ENCODE measurements at places on chromosomes 7 and 10.

DNA sequence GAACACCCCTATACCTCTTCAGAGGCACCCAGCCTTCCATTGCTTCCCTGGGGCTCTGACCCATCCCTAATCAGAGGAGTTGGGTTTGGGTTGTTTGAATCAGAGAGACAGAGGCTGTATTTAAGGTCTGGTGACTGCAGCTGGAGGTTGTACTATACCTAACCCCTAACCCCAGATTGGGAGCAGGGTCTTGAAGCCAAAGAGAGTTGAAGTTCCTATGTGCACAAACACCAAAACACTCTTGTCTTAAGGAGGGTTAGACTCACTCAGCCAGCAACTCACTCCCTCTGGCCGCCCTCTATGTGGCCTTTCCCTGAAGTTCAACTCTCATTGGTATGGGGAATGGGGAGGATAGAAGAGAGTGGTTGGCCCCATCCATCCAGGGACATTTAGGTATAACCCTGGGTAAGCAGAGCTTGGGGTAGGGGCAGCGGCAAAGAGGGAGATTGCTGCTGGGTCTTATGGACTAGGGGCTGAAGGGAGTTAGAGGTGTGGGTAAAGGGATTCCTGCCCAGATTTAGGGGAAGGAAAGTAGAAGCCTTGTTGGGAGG lies 80.0 kb downstream of the PAX2 start:
- no peak for DNase-seq

DNA sequence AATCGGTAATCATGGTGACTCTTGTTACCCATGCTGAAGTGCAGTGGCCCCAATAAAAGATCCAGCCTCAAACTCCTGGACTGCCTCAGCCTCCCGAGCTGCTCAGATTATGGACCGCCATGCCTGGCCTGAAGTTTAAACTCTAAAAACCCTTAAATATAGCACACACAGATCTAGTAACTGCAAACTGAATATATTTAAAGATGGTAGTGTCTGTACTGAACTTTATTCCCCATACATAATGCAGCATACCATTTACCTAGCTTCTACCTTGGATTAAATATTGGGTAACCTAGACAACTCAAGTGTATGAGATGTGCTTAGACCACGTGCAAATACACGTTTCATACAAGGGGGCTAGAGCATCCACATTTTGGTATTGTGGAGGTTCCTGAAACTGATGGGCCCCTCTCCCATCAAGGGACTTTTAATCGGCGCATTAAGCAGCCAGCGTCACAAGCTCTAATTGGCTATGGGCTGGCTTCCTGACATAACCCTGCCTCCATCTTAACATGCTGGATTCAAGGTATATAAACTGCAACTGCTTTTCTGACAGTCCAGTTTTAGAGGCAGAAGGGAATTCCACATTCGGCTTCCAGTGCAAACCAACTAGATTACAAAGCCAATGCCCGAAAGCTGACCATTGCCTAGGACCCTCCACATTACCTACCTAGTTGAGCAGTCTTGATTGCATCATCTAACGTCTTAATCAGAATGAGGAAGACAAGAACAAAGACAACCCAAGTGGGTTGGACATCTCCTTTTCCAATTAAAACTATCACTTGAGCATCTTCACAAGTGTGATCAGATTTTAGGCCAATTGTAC lies 13.0 kb downstream of the HNRNPA2B1 start:
- no peak for DNase-seq

DNA sequence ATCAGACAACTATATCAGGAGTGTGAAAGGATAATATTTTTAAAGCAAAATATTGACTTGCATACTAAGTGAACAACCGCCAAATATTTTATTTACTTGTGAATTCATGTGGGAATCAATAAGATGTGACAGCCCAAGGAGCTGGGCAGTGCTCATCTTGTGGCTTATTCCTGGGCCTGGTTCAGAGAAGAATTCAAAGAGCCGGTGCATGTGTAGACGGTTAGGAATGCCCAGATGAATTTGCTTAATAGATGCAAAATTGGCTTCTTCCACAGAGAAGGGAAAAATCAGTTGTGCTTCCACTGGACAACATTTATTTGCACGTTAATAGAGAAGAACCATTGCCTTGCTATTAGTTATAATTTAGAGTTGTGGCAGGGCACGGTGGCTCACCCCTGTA lies 4.4 kb downstream of the MYL7 start:
- DNase-seq = no peak

DNA sequence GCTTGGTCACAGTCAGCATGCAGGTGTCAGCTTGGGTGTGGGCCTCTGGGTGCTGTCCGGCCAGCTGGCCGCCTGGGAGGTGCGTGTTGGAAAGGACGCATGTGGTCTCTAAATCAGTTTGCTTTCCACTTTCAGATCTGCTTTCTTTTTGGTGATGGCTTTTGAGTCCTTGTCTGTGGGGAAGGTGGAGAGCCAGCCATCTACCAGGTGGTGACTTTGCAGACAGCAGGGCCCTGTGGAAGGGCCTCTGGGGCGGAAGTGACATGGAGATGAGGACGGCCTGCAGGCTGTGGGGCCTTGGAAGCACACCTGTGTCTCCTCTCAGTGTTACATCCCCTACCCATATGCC lies 59.4 kb downstream of the WDR37 start:
- DNase-seq = no peak

DNA sequence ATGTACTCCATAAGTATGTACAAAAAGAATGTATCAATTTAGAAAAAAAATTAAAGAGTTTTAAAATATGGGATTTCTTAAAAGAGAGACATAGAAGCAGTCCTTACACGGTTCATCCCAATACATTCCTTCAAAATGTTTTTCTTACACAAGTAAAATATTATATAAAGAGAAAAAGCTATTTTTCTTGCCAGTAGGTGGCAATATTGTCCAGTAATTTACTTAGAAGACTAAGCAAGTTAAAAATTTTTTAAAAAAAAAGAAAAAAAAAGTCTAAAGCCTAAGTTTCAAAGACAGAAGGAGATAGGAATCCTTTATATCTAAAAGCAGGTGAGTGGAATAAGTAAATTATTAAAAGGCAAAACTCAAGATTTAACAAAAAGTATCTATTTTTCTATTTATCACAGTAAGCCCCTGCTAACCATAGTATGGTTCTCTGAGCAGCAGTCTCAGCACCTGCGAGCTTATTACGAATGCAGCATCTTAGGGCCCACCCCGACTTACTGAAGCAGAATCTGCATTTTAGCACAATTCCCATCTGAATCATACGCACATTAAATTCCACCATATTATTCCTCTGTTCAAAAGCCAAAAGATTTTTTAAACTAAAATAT lies 240.6 kb downstream of the DGKI start:
- DNase-seq = no peak

DNA sequence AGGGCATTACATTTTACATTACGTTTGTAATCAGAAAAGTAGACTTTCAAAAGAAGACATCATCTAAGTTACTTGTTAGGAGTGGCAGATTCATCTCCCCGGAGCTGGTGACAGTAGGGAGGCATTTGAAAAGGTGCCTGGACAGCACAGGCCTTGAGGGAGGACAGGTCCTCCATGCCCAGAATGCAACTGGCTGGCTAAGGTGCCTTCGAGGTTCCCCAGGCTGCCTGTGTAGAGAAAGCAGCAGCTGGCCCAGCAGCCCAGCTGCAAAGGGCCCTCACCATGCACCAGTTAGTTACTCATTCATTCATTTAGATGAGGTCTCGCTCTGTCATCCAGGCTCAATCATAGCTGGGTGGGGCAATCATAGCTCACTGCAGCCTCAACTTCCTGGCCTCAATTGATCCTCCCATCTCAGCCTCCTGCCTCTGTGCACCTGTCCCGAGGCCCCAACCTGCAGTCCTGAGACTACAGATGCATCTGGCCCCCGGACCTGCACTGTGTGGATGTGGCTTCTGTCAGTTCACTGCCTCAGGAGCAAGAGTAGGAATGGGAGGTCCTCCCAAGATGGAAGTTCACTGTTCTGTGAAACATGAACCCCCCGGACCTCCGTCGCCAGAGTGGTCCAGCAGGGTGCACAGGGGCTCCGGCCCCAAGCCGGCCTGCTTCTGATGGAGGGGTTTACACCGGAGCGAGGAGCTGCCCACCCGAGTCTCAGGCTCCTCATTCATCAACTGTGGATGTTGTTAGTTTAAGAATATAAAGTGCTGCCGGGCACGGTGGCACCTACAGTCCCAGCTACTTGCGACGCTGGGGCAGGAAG lies 36.6 kb downstream of the PRKAG2 start:
- DNase-seq = no peak

- no peak for DNase-seq
Observed at GRCh38 chr10:125062914-125063230, 97.5 kb downstream of the CTBP2 start.

DNA sequence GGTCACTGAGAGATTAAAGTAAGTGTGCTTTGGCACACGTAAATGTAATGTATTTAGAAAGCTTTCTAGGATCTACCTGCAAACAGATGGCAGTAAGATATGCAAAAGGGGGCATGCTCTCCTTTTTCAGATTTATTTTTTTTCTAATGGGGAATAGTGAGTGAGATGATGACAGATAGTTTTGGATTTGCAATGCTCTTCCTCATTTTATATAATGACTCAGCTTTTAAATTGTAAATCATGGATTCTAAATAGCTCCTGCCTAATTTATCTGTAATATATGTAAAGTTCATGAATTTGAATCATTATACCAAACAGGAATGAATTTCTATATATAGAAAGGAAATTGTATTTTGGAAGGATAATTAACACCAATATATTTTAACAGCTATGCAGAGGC lies 961.6 kb upstream of the LRRTM3 start:
- DNase-seq = no peak

GRCh38 chr10:11949152-11949551 lies 93.5 kb downstream of the UPF2 start:
- no peak for DNase-seq

DNA sequence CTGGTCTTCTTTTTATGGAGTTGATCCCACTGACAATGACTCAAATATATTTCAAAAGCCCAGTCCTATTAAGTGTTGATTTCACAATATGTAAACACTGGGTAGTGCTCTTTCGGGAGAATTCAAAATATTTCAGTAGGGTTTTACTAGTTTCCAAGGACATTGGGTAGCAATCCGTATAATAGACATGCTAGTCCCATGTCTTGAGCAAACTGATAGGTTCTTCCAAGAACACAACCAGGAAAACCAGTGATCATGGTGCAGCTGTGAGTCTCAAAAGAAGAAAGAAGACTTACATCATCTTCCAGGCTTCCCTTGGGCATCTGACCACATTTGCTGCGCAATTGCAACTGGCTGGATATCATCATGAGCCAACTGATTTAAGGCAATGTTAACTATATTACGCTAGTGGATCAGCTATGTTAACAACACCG lies 59.3 kb upstream of the APBB1IP start:
- no peak for DNase-seq

- DNase-seq = no peak
Observed at GRCh38 chr7:103799298-103799697, 190.2 kb downstream of the RELN start.

DNA sequence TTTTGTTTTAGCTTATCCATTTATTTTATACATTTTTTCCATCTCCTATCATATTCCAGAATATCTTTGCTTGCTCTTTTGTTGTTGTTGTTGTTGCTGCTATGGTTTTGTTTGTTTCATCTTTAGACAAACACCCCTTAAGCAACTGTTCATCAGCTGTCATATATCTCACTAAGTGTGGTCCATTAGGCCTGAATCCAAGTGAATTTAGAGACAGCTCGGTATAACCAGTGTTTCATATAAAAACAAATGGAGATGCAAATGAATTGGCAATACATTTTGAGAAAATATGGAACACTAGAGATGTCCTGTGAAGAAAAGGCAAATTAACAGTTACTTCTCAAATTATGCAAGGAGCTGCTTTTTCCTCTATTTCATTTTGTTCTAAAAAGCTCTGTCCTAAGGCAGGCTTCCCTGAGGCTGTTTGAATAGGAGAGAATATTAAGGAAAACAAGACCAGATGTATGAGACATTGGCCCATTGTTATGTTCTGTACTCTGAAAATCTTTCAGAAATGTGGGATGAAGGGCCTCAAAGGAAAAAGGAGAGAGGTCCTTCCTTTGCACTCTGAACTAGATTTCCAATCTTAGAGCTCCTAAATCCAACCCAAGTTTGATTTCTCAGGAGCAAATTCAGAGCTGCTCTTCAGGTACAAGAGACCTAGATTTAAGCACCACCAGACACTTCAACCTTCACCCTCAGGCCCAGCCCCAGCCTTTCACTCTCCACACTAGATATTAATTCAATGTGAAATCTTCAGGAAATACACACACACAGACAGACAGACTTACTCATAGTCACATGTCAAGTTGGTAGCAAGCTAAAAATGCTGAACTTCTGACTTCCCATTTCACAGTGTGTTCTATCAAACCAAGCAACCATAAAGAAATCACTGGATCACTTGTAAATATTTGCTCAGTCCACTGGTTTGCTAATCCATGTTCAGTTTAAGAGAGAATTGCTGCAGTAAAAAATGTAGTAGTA lies 5.4 kb downstream of the TFEC start:
- no peak for DNase-seq

- DNase-seq = no peak
Observed at GRCh38 chr7:66070222-66070621, 5.4 kb upstream of the ASL start.

DNA sequence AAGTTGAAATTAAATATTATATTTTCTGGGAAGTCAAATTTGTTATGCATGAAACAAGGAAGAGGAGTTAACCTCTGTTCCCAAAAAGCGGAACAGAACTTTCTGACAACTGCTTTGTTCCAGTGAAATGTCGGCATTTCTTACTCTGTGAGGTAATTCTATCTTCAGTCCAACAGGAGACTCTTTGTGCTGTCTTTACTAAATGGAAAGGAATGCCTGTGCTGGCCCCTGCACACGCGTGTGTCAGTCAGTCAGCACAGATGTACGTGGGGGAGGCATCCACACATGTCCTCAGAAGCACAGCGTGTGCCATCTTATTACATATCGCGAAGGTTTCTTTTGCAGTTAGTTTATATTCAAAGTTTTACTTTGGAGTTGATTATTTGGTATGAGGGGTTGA lies 37.5 kb downstream of the NET1 start:
- DNase-seq = no peak

DNA sequence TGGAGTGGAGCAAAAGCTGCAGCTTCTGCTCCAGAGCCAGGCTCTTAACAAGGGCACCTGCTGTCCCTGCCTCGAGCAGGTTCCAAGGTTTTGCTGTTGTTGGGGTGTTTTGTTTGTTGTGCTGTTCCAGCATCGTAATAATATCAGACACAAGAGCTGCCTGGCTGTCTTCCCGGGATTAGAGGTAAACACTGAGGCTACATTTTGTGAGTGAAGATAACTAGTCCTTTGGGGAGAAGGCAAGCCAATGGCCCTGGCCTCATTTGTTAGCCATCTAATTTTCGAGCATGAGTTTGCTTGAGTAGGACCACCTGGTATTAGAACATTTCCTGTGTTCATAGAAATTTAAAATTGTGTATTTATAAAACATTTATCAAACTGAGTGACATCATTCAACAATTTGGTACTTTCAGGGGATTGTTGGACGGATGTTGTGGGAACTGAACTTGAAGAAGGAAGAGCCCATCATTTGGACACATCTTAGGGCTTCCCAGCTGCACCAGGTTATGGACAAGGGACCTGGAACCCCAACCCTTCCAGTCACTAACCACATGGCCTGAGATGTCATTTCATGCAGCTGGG lies 555.0 kb downstream of the TNS3 start:
- DNase-seq = no peak
